ENCODE measurements at places on chromosomes 1 and 21.

GRCh38 chr21:14243461-14243860 is 27.5 kb downstream of the RBM11 start:
- no peak for DNase-seq

DNA sequence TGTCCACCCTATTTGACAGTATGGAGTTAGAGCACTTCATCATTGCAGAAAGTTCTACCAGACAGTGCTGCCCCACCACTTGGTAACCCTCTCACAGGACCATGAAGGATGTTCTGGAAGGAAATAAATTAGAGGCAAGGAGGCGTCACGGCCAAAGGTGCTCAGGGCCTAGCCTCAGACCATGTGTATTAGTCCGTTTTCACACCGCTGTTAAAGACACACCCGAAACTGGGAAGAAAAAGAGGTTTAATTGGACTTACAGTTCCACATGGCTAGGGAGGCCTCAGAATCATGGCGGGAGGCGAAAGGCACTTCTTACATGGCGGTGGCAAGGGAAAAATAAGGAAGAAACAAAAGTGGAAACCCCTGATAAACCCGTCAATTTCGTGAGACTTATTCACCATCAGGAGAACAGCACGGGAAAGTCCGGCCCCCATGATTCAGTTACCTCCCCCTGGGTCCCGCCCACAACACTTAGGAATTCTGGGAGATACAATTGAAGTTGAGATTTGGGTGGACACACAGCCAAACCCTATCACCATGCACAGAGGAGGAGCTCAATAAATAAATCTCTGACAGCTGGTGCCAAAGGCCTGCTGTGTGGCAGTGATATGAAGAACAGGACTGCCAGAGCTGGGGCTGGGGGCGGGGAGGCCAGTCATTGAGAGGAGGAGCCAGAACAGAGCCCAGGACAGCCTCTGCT is 75.8 kb downstream of the FHAD1 start:
- DNase-seq: no peak

GRCh38 chr1:110161165-110161564 is 10.9 kb downstream of the SLC6A17 start:
- DNase-seq: no peak

DNA sequence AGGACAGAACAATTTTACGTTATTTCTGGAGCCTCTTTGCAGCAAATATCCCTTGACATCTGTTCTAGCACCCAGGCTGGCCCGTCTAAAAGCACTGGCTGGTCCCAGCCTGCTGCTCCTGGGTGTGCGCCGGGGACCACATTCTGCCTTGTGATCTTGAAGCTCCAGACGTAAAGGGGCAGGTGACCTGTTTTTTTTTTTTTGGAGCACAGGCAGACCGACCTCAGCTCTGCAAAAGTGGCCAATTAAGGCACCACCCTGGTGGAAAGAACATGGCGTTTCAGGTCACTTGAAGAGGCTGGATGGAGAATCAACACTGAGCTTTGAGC is 13.8 kb upstream of the CAMTA1 start:
- DNase-seq: no peak

GRCh38 chr1:82445827-82446226 is 645.1 kb downstream of the ADGRL2 start:
- DNase-seq: no peak

- DNase-seq: no peak
These were observed 4.8 kb downstream of the FBXO28 start for GRCh38 chr1:224118688-224119087.

Measured in activated CD4-positive, alpha-beta T cell treated with anti-CD3 and anti-CD28 coated beads, Interleukin-2, amount 50 U/mL, for 4 hours (primary cell).